CD4-positive, alpha-beta T cell treated with Interleukin-6 for 4 hours (primary cell): ENCODE measurements at places on chromosomes 1 and 21.

DNA sequence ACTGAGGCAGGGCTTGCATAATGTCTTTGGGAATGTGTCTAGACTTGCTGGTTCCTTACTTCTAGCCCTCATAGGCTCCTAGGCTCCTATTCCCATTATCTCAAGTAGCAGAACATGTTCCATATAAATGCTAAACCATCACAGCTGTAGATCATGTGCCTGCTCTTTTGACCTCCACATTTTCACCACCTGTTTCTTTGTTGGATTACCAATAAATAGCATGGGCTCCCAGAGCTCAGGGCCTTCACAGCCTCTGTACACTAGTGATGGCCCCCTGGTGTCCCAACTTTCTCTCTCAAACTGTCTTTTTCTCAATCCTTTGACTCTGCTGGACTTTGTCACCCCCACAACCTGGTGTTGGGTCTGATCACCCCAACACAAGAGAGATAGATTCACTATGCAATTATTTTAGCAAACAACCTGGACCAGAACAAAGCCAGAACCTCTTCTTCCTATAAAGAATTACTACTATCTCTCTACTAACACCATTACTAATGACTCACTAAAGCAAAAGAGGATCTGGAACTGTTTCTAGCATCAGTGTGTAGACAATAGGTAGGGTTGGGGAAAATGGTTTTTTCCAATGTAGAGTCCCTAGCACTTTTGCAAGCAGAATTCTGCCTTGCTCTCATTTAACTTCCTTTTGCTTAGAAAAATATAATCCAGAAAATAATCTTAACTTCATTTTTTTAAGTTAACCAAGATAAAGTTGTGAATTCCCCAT lies 51.7 kb downstream of the WLS start:
- DNase-seq: no peak

- DNase-seq: no peak
These were observed 19.5 kb downstream of the KIF17 start for GRCh38 chr1:20698195-20698910.

DNA sequence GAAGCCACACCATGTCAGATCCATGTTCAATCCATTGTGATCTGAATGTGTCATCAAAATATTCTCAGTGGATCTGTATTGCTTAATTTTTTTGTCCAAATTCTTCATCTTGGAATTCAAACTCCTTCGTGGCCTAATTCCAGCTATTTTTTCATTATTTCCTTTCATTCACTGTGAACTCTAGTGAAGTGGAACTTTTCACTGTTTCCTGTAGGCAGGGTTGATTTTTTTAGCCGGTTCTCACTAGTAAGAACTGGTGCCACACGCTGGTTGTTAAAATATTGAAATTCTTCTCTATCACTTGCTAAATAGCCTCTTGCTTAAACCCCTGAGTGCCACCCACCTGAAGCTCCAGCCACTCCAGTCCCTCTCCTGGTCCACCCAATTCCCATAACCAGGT lies 7.6 kb upstream of the S100A11 start:
- no peak for DNase-seq

GRCh38 chr21:33418691-33419090 lies 15.5 kb downstream of the IFNGR2 start:
- no peak for DNase-seq

DNA sequence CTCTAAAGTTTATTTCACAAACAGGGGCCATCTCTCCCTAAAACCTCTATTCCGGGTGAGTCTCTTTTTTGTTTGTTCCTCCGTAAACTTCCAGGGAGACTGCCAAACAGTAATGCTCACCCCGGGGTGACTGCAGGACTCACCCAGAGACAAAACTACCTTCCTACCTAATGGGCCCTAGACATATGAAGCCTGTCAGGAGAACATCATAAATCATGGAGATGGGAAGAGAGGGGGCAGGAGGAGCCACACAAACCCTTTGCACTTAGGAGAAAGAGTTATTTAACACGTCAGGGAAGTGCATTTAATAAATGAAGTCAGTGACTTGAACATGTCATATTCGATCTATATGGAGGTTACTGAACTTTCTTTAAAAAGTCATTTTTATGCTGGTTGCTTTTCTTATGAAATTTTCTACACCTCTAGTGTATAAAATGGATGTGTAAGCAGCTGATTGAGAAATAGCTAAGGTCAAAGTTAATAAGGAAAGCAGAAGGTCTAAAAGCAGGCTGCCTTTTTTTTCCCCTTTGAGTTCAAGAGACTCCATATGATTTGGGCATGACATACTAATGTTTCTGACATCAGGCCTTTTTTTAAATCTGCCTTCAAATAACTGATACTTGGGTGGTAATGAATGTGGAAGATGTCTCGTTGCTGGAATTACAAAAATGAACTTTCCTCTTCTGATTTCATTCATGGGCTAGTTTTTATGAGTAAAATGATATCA lies 286.9 kb upstream of the USP25 start:
- no peak for DNase-seq

DNA sequence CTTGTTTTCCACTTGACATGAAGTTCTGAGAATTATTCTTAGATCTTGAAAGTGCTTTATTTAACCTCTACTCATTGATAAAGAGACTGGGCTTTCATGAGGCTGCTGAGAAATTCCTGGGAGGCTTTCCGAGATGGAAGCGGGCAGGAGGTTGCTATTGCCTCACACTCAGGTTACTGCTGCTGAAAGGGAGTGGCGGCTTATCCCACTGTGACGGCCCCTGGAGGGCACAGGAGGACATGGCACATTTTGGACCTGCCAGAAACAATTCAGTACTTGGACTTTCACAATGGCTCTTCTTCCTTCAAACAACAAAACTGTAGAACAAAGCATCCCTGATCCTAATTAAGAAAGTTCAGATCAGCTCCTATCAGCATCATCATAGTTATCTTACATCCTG lies 16.2 kb upstream of the MARK1 start:
- DNase-seq: no peak

GRCh38 chr1:244296003-244296402 lies 155.7 kb downstream of the ADSS2 start:
- no peak for DNase-seq

DNA sequence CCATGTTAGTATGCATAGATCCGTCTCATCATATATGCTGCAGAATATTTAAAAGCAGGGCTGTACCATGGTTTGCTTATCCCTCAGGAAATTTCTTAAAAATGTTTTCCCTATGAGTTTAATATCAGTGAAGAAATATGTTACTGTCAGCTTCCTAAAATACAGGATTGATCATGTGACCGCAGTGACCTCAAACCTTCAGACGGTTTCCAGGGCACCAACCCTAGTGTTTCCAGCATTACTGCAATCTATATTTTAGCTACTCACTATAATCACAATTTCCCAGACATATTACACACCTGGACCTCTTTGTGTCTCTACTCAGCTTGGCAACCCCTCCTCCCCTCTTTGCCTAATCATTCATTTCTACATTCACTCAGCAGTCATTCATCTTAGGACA lies 7.7 kb upstream of the SDHB start:
- DNase-seq: no peak

- no peak for DNase-seq
These were observed 40.0 kb upstream of the CITED4 start for GRCh38 chr1:40901886-40902852.

- no peak for DNase-seq
These were observed 48.7 kb downstream of the AKT3 start for GRCh38 chr1:243801378-243801777.

DNA sequence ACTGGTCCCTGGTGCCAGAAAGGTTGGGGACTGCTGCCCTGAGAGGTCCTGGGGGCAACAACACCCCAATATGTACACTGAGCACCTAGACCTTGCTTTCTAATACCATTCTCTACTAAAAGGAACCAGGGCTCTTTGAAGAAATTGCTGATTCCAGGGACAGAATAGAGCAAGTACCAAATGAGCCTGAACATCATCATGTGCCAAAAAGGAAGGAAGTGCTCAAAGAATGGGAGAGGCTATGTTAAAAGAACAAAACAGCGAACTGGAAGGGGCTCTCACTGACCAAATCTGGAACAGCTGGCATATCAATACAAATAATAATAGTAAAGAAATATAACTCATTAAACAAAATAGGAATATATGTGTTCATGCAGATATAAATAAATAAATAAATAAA lies 50.8 kb downstream of the PIK3R3 start:
- DNase-seq: no peak

GRCh38 chr1:9413071-9413876 lies 120.6 kb downstream of the SPSB1 start:
- peak; percentile 81 for DNase-seq

GRCh38 chr21:36030581-36031189 lies 29.6 kb downstream of the SETD4 start:
- DNase-seq: no peak

DNA sequence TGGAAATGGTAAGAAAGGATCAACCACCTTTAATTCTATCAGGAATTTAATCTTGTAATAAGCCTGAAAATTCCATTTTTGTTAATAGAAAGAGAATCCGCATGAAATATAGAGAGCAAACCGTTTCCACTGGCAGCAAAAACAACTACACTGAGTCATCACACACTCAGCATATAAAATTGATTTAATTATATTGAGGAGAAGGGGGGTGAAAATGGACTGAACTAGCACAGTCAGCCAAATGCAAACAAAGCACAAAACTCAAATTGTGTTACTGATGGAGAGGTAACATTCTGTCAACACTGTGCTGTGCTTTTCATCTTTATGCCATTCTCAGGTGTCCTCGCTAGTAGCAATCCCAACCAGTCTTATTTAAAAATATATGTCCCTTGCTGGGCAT lies 1583.9 kb downstream of the MRPL39 start:
- no peak for DNase-seq

- no peak for DNase-seq
These were observed 17.0 kb upstream of the ITLN2 start for GRCh38 chr1:160971618-160972056.
